Endodermal cell (in vitro differentiated cells): ENCODE measurements at places on chromosomes 13 and 19. TPM values are rescaled to one million over a fixed set of nuclear protein-coding genes. Genes with fewer than 3 reads are reported as not detected.

The ZNF331 gene
- total RNA-seq: 29.6 and 32.1 TPM in 2 replicates

The LRRC25 gene
- not detected in 3 replicates for total RNA-seq

The INAFM1 gene
- 9.2 and 11.5 TPM in 2 replicates for total RNA-seq

The ZNF121 gene
- 112 to 177 TPM (median 168 TPM) in 3 replicates for total RNA-seq

The NFILZ gene
- not detected in 3 replicates for total RNA-seq

The ZNF556 gene
- not detected in 2 replicates for total RNA-seq

DNA sequence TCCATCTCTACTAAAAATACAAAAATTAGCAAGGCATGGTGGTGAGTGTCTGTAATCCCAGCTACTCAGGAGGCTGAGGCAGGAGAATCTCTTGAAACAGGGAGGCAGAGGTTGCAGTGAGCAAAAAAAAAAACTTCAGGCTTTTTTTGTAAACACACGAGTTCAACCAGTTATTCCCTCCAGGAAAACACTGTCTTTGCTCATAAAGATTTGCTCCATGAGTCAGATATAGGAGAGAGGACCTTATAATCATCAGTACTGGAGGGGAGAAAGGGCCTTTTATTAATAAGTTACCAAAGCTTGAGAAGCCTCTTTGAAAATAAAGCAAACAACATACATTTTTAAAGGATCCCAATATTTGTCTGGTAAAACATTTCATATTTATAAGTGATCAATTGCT is 110.7 kb downstream of the EFNB2 start:
- no peak for DNase-seq

DNA sequence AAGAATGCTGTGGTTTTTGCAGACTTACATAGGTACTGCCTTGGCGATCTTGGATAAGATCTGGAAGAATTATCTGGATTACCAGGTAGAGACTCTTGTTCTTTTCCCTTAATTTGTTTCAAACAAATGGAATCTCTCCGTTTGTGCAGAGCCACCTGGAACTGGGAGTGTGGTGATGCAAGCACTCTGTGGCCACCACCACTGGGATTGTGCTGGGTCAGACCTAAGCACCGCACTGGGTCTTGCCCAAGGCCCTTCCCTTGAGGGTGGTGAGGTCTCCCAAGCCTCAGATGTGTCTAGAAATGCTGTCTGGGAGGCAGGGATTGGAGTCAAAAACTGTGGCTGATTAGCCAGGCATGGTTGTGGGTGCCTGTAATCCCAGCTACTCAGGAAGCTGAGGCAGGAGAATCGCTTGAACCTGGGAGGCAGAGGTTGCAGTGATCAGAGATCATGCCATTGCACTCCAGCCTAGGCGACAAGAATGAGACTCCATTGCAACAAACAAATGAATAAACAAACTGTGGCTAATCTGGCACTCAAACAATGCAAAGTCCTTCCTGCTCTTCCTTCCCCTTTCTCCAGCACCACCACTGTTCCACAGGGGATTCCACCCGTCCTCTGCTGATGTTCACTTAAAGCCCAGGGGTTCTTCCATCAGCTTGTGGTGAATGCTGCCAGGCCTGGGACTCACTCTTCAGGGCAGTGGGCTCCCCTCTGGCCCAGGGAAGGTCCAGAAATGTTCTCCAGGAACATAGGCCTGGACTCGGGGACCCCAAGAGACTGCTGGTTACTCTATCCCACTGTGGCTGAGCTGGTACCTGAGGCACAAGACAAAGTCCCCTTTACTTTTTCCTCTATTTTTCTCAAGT is 10.8 kb upstream of the CEACAM1 start:
- no peak for DNase-seq

- DNase-seq: peak; percentile 65
These were observed 54.7 kb upstream of the WASF3 start for GRCh38 chr13:26502826-26503225.

DNA sequence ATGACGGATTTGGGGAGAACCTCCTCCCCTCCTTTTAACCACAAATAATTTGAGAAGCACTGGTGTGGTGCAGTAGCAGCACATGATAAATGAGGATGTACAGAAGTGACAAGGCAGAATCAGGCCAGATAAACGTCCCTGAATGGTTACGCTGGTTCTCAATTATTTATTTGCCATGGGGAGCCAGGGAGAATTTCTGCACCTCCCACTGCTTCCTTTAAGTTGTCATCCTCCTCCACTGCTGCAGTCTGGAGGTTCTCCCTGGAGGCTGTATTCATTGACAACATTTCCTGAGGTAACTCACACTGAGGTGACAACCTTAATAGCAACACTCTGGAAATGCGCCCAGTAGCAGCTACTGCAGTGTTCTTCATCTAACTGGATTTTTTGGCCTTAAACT is 308.9 kb upstream of the SLITRK1 start:
- no peak for DNase-seq

DNA sequence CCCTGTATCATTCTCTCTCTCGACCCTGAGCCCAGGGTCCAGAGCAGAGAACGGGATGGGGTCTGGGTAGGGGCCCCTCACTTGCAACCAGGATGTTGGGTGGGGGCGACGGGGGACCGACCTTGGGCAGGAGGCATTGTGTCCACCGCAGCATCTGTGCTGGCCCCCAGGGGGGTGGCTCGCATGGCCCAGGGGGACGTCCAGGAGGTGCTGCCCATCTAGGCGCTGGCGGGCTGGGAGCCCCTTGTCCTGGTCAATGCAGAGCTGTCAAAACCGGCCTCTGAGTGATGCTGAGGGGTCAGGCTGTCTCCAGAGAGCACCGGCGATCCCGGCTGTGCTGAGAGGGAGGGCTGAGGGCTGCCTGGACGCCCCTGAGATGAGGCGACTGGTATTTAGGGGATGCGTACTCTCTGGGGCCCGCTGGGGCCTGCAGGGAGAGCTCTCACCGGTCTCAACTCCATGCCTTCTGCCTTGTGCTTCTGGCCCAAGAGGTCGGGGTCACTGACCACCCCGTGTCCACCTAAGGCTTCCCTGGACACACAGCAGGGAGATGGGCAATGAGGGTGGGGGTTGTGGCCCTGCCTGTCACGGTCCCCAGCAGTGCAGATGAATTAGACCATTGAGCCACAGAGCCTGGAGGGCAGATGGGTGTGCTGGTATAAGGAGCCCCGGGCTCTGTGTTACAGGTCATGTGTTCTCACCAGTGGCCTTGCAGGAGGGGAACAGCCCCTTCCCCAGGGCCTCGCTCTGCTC is 8.6 kb downstream of the RPS9 start:
- DNase-seq: peak; percentile 86

GRCh38 chr19:55678121-55678671 is 3.2 kb downstream of the EPN1 start:
- no peak for DNase-seq

DNA sequence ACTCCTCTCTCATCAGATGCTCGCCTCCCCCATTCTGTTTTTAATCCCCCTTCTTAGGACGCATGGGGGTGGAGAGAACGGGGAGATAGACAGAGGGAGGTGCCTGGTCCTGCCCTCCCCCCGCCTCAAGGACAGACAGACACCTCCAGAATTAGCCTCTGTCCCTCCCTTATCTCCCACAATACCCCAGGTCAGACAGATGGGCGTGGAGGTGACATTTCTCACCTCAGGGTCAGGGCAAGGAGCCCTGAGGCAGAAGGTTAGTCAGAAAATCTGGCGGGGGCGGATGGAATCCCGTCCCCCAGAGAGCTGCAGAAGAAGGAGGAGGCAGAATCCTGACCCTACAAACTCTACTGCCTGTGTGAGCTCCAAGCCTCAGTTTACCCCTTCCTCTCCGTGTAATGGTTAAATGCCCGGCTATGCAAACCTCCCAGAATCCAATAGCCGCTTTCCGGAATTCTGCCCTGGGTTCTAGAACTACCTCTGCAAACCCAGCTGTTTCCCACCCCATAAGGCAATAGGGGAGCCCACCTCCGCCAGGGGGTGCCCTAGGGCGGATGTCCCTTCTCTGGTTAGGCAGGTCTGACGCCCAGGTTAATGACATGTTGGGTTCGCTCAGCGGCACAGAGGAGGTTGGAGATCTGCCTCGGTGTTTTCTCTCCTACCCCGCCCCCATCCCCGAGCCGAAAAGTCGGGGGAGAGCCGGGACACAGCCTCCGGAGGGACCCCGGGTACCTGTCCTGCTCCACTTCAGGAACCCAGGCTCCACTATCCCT is 900 bp downstream of the PPP1R13L start:
- DNase-seq: peak; percentile 97

- no peak for DNase-seq
These were observed 104.9 kb upstream of the ABCC4 start for GRCh38 chr13:95406176-95406575.

GRCh38 chr13:70162141-70162540 is 53.9 kb upstream of the KLHL1 start:
- peak; percentile 48 for DNase-seq

DNA sequence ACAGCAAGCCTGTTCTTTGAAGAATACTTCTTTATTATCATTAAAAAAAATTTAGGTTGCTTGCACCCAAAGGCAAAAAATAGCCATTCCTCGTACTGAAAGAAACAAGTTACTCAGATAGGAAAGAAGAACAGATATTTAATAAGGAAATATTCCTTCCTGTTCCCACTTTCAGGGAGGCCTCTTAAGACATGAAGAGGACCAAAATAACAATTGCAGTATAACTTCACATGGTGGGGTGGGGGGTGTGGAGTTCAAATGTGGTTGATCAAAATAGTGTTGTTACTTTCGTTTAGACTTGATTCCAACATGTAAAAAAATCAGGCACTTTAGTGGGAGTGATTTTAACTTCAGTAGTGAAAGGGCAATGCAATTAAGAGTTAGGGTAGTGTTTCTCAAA is 3.6 kb downstream of the RGCC start:
- DNase-seq: no peak

DNA sequence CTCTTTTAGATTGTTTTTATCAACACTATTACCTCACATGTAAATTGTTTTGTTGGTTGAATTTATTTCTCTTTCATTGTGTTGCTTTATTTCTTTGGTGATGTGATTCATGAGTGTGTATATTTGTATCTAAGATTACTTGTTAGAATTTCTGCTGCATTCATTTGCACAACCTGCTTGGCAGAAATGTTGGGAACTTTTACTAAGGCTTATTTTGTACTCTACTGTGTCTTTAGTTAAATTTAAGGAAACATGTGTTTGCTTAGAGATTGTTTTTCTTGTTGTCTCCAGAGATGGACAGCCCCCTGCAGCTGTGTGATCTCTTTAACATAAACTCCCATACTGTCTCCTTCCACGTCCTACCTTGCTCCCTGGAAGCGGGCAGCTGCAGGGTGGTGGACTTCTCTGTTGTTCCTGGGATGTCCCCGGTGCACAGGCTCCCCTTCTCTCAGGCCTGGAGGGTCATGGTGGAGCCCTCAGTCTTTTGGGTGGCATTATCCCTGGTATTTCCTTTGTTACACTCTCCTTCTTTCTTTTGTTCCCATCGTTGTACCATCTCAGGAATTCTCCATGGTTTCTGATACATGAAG is 212.0 kb upstream of the SPRY2 start:
- no peak for DNase-seq

- DNase-seq: no peak
These were observed 148.6 kb upstream of the SOX21 start for GRCh38 chr13:94860981-94861407.

DNA sequence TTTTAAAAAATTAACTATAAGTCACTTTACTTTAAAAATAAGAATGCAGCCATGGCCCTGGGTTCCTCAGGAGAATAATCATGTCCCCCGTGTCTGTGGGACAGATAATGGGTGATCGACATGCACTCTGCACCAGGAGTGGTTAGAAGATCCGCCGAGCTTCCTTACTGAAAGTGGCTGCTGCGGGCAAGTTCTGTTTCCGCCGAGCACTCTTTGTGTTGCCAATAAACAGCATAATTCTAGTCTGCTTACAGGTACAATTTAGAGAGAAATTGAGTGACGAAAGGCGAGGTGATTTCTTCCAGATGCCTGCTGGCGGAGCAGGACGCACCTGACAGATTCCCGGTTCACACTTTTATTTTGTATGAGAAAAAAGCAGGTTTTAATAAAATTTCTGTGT is 139.0 kb downstream of the SOX1 start:
- no peak for DNase-seq

GRCh38 chr13:22690756-22691155 is 490.0 kb upstream of the SGCG start:
- DNase-seq: no peak

DNA sequence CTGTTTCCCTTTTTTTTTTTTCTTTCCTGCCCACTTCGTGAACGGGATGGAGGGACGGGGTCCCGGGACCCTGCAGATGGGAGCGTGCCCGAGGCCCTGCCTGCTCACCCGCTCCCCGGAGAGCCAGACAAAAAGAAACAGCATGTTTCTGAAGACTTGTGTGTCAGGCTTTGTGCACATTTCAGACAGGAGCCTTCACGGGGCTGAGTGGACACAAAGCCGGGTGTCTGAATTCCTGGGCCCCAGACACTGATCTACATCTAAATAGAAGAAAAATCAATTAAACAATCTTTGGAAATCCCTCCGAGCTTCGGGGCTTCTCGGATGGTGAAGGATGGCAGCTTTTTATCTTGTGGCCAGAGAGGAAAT is 4.2 kb downstream of the PGPEP1 start:
- no peak for DNase-seq

DNA sequence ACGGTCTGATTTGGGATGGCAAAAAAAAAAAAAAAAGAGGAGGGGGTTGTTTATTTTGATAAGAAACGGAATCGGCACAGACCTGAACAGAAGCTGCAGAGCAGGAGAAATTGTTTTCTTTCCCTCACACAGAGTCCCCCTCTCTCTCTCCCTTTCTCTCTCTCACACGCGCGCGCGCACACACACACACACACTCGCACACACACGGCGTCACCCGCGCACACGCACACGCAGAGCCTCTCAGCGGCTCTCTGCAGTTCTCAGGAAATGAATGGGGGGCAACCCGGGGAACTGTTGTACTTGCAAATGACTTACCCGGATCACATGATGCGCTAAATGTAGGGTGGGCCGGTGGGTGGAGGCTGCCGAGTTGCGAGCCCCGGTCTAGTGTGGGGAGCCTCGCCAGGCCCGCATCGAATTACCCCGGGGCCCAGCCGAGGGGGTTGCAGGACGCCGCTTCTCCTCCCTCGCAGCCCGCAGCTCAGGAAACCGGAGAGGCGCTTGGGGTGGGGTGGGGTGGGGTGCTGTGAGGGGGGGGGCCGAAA is 475 bp downstream of the KLF12 start:
- DNase-seq: peak; percentile 93
